ENCODE measurements at places on chromosomes 7 and 10.
A peak's percentile ranks its signal among the peaks of the same experiment; 100 is the strongest.

GRCh38 chr10:344582-345200 lies 209.4 kb downstream of the ZMYND11 start:
- H3K36me3 ChIP-seq: peaks cover 9% of the 10 kb centered on the region
- no peak overlapping the region for H3K27ac ChIP-seq
- no peaks in the 10 kb centered on the region for H3K27me3 ChIP-seq
- H3K4me1 ChIP-seq: peaks cover 1% of the 10 kb centered on the region
- H3K4me3 ChIP-seq: no peak overlapping the region

GRCh38 chr10:60267802-60268201 lies 121.9 kb downstream of the ANK3 start:
- DNase-seq: no peak
- H3K27ac ChIP-seq: no peak overlapping the region

DNA sequence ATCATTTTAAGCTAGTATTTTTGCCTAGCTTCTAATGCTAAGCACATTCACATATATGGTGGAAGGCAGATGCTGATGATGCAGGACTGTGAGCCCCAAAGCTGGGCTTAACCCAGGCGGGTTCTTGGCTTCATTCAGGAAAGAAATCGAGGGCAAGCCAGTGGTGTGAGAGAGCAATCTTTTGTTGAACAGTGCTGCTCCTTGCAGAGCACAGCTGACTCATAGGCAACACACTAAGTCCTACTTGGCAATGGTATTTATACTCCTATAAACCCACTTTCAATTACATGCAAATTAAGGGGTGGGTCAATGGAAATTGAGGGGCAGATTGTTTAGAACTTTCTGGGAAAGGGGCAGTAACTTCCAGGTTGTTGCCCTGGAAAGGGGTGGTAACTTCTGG lies 42.0 kb upstream of the CELF2 start:
- H3K27ac ChIP-seq: no peak overlapping the region
- H3K36me3 ChIP-seq: no peaks in the 10 kb centered on the region
- no peak for DNase-seq

- H3K27me3 ChIP-seq: peaks cover 81% of the 10 kb centered on the region
- peak overlapping the region; percentile 30 for H3K4me3 ChIP-seq
- no peak for DNase-seq
- peaks cover 3% of the 10 kb centered on the region for H3K4me1 ChIP-seq
- H3K27ac ChIP-seq: no peak overlapping the region
These were observed 248.5 kb downstream of the DNAJB6 start for GRCh38 chr7:157585113-157585861.

- H3K4me1 ChIP-seq: peaks cover 3% of the 10 kb centered on the region
- peaks cover 45% of the 10 kb centered on the region for H3K27me3 ChIP-seq
- DNase-seq: no peak
- no peaks in the 10 kb centered on the region for H3K36me3 ChIP-seq
These were observed 177.5 kb downstream of the RAPGEF5 start for GRCh38 chr7:22179442-22179879.

DNA sequence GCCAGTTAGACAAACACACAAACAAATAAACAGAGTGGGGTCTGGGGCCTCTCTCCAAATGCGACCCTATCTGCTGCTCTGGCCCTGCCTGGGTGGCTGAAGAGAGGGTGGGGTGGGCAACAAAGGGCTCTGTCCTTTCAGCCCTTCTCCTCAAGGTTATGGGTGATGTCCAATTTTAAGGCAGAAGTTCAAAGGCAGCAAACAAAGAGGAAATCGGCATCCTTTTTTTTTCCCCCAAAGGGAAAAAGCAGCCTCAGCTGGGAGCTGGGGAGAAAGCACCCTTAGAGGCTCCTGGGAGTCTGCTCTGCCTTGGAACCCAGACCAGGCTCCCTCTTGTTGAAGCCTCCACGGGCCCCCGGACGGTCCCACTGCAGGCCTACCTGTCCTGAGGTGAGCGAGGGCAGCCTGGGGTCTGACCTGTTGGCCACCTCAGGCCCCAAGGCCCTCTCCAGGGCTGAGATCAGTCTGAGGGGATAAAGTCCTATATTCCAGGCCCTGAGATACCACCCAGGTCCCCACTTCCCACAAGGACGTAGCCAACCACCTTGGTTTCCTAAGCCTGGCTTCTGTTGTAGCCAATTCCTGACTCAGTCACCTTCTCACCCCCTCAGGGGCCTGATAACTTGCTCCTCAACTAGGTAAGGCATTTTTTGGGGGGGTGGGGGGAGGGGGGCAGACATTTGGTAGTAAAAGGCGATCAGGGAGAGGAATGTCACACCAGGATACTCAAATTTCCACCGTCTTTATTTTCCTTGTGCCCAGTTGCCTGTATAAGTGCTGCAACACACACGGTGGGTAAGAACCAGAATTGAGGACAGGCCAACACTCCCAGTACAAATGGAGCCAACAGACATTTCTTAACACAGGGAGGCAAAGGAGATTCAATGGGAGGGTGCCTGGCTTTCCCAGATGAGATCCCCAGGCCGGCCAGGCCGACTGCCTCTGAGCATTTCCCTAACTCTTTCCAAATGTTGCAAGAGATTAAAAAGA lies 4.3 kb downstream of the HOXA11 start:
- no peak overlapping the region for H3K4me3 ChIP-seq
- peaks cover 57% of the 10 kb centered on the region for H3K27me3 ChIP-seq
- no peak overlapping the region for H3K27ac ChIP-seq
- no peak for DNase-seq
- H3K36me3 ChIP-seq: peaks cover 36% of the 10 kb centered on the region

DNA sequence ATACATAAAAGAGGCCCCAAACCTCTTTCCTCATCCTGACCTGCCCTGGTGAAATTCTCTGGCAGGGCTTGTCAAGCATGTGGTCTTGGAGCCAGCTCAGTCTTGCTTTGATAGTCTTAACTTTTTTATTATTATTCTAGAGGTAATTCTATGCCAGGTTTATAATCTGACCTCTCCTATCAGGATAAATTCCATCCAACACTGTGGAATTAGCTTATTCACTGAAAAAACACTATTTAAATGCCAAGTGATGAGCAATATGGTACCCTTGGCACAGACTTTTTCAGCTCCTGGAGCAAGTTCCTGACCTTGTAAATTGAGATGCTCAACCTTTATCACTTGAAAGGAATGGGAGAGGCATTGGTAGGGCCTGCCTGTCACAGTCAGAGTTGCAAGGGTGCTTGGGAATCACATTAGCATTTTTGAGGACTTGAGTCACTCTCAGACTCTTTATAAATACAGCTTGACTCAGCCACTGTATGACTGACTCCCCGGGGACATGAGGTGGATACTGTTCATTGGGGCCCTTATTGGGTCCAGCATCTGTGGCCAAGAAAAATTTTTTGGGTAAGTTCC lies at the start of gene CPA4:
Gene CPA4 (plus strand): TSS at position 480 of the 576 bp plus-strand sequence. CDS start 20 bp downstream, at position 500.
- H3K27me3 ChIP-seq: peaks cover 40% of the 10 kb centered on the region
- no peak within 1 kb of the TSS for H3K27ac ChIP-seq
- H3K4me3 ChIP-seq: no peak within 1 kb of the TSS

DNA sequence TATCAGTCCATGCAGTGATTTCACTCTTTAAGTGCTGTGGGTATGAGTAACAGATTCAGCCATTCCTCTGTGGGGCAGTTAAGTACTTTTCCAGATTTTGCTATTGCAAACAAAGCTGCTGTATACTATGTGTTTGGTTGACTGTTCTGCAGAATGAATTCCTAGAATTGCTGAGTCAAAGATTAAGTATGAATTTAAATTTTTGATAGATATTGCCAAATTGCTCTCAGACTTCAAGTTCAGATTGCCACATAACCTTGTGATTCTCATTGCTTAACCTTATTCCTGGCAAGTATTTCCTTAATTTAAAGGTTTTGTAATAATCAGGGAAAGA lies 21.6 kb upstream of the SAR1A start:
- H3K36me3 ChIP-seq: no peaks in the 10 kb centered on the region
- H3K27ac ChIP-seq: no peak overlapping the region
- H3K4me3 ChIP-seq: no peak overlapping the region
- no peak for DNase-seq
- H3K27me3 ChIP-seq: no peaks in the 10 kb centered on the region

GRCh38 chr10:50248598-50248997 lies 2.7 kb downstream of the ASAH2 start:
- H3K27me3 ChIP-seq: peaks cover 69% of the 10 kb centered on the region
- H3K27ac ChIP-seq: no peak overlapping the region

DNA sequence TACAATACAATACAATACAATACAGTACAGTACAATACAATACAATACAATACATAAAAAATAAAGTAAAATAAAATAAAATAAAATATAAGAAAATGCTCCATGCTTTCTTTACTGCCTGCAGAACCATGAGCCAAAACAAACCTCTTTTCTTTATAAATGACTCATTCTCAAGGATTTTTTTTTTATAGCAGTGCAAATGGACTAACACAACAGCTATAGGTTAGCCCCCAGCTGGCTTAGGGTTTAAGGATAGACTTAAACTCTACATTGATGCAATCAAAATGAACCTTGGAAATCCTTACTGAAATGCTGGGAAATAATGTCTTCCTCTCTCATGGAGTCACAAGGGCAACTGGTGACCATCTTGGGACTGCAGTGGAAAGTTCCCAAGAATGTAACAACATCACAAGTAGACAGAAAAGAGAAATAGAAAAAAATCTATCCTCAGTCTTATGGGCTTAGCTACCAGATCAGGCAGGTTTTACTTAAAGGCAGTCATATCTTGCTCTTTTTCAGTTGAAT lies 348.9 kb downstream of the ARL4A start:
- H3K27me3 ChIP-seq: no peaks in the 10 kb centered on the region
- no peaks in the 10 kb centered on the region for H3K4me1 ChIP-seq
- no peak overlapping the region for H3K4me3 ChIP-seq
- no peaks in the 10 kb centered on the region for H3K36me3 ChIP-seq
- no peak for DNase-seq

- no peak overlapping the region for H3K27ac ChIP-seq
- no peaks in the 10 kb centered on the region for H3K27me3 ChIP-seq
- H3K4me1 ChIP-seq: no peaks in the 10 kb centered on the region
These were observed 737.2 kb upstream of the IGFBP3 start for GRCh38 chr7:46658281-46658680.

- H3K36me3 ChIP-seq: peaks cover 2% of the 10 kb centered on the region
- DNase-seq: no peak
- peaks cover 7% of the 10 kb centered on the region for H3K4me1 ChIP-seq
- no peak overlapping the region for H3K27ac ChIP-seq
These were observed 8.5 kb downstream of the UNC5B start for GRCh38 chr10:71220689-71221540.

GRCh38 chr10:100535715-100536353 lies at the start of gene HIF1AN:
TSS of gene HIF1AN (plus strand) at chr10:100535943. CDS start at chr10:100535959, 16 bp downstream.
- H3K4me3 ChIP-seq: no peak within 1 kb of the TSS
- peaks cover 14% of the 10 kb centered on the region for H3K4me1 ChIP-seq
- peaks cover 22% of the 10 kb centered on the region for H3K36me3 ChIP-seq
- H3K27ac ChIP-seq: no peak within 1 kb of the TSS
- no peaks in the 10 kb centered on the region for H3K27me3 ChIP-seq
- DNase-seq: peak; percentile 87

GRCh38 chr7:150420242-150420641 lies 30.2 kb upstream of the GIMAP8 start:
- peaks cover 4% of the 10 kb centered on the region for H3K4me1 ChIP-seq
- no peaks in the 10 kb centered on the region for H3K36me3 ChIP-seq
- no peak for DNase-seq
- no peak overlapping the region for H3K27ac ChIP-seq
- H3K4me3 ChIP-seq: no peak overlapping the region

DNA sequence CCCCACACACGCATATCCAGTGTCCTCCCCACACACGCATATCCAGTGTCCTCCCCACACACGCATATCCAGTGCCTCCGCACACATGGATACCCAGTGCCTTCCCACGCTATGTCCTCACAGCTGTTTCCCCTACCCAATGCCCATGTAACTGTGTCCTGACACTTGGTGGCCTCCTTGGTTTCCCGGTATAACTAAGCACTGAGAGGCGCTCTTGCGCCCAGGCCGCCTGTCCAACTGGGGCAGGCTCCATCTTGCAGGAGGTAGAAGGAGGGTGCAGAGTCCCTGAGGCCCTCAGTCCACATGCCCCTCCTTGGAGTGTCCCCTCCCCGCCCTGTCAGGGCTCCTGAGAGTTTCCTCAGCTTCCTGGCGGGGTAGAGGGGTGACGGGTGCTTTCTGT lies 535.6 kb downstream of the DNAJB6 start:
- no peak overlapping the region for H3K4me3 ChIP-seq
- peaks cover 9% of the 10 kb centered on the region for H3K4me1 ChIP-seq
- no peak overlapping the region for H3K27ac ChIP-seq
- H3K36me3 ChIP-seq: no peaks in the 10 kb centered on the region
- DNase-seq: no peak
- H3K27me3 ChIP-seq: peaks cover 13% of the 10 kb centered on the region

DNA sequence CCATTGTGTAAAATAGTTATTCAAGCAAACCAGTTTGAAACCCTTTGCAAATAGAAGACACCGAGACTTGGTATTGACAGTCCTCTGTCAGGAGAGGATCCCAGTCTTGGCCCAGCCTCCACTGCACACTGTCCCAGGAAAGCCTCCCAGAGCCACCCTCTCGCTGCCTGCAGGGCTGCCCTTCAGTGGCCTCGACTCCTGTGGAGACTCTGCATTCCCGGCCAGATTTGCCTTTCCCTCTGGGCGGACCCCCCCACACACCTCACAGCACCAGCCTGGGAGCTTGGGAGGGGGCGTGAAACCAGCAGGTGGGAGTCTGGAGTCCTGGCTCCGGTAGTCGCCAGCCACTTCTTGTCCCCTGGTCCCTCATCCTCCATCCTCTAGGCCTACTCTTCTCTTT lies 48.7 kb downstream of the GRK5 start:
- peaks cover 10% of the 10 kb centered on the region for H3K4me1 ChIP-seq
- peaks cover 3% of the 10 kb centered on the region for H3K36me3 ChIP-seq
- DNase-seq: no peak
- H3K27me3 ChIP-seq: no peaks in the 10 kb centered on the region

GRCh38 chr10:71725998-71726579 lies 6.5 kb upstream of the C10orf105 start:
- H3K36me3 ChIP-seq: peaks cover 8% of the 10 kb centered on the region
- no peak for DNase-seq
- H3K4me3 ChIP-seq: peak overlapping the region; percentile 66
- H3K27ac ChIP-seq: peak overlapping the region; percentile 98
- no peaks in the 10 kb centered on the region for H3K27me3 ChIP-seq

- no peak for DNase-seq
These were observed 992 bp upstream of the MGMT start for GRCh38 chr10:129465796-129466702.

- no peaks in the 10 kb centered on the region for H3K4me1 ChIP-seq
- H3K27ac ChIP-seq: no peak overlapping the region
- no peak overlapping the region for H3K4me3 ChIP-seq
- no peak for DNase-seq
- no peaks in the 10 kb centered on the region for H3K36me3 ChIP-seq
These were observed 48.1 kb downstream of the ADAM22 start for GRCh38 chr7:87982116-87982515.

- H3K4me3 ChIP-seq: no peak overlapping the region
- H3K27ac ChIP-seq: no peak overlapping the region
- H3K36me3 ChIP-seq: peaks cover 10% of the 10 kb centered on the region
- no peaks in the 10 kb centered on the region for H3K27me3 ChIP-seq
- DNase-seq: no peak
These were observed 138.8 kb downstream of the DNAJB6 start for GRCh38 chr7:157475601-157476000.

DNA sequence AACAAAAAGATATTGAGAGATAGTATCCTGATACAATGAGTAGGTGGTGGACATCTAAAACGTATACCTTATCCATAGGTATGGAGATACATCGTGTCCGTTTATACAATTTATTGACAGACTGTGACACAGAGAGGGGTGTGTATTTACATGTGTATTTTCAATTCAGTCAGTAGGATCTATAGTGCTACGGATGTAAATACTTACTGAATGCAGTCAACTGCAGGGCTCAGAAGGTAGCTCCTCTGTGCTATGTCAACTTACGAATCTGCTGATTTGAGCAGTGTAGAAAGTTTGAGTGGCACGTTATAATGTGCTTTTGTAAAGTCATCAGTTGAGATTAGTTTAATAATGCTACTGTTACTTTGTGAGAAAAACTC lies 626 bp downstream of the ZNF804B start:
- H3K27ac ChIP-seq: no peak overlapping the region
- no peaks in the 10 kb centered on the region for H3K36me3 ChIP-seq
- DNase-seq: no peak
- no peaks in the 10 kb centered on the region for H3K4me1 ChIP-seq
- H3K4me3 ChIP-seq: no peak overlapping the region
